ENCODE measurements at places on chromosomes 5 and 9.
A peak's percentile ranks its signal among the peaks of the same experiment; 100 is the strongest.

DNA sequence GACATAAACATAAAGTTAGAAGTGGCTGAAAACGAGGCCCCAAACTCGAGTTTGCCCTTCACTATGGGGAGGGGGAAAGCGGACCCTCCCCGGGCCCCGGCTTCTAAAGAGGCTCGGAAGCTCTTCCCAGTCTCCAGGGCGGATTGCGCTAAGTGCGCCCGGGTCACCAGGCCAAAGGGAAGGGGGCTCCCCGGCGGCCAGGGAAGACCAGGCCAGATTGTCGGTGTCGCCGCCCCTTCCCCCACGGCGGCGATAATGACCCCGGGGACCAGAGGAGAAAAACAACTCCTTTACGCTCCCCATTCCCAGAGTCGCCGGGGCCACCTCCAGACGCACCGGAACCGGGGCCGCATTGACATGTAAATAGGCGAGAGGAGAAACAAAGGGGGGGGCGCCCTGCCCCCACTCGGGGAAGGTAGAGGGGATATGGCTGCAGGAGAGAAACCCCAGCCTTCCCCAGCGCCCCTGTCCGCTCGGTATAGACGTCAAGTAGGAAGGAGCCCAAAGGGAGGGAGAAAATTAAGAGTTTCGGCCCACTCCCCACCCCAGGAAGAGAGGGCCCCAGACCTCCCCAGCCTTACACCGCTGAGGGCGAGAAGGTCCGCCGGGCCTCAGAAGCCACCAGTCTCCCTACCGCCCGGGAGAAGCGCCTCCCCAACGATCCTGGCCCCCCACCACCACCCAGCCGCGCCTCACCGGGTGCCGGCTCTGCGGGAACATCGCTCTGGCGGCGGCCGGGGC is 1.7 kb downstream of the TLE1 start:
- no peak for DNase-seq

- no peak for DNase-seq
Observed at GRCh38 chr9:127854184-127854806, at the start of gene ENG. Gene ENG (minus strand): TSS chr9:127854658. CDS start chr9:127854355, 303 bp downstream.

GRCh38 chr5:68415177-68416085 is 199.9 kb downstream of the PIK3R1 start:
- DNase-seq: no peak

DNA sequence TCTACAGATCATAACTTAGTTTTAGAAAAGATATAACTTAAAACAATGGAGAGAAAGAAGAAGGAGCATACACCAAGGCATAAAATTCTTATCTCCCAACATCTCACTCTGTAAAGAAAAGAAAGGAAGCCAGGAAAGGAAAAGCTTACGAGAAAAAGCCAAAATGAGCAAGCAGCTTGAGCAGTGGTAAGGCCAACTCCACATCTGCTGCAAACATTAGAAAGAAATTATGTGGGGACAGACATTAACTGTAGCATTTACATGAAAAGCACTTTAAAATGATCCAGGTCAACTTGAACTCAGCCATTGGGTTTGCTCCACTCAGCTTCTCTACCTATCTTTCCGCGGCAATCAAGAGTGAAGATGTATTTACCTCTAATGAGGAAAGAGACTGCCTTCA is 176.9 kb downstream of the BNC2 start:
- no peak for DNase-seq

GRCh38 chr5:178428341-178429155 is 161.6 kb downstream of the COL23A1 start:
- DNase-seq: no peak

- no peak for DNase-seq
Observed at GRCh38 chr5:33205727-33206410, 234.9 kb upstream of the TARS1 start.

DNA sequence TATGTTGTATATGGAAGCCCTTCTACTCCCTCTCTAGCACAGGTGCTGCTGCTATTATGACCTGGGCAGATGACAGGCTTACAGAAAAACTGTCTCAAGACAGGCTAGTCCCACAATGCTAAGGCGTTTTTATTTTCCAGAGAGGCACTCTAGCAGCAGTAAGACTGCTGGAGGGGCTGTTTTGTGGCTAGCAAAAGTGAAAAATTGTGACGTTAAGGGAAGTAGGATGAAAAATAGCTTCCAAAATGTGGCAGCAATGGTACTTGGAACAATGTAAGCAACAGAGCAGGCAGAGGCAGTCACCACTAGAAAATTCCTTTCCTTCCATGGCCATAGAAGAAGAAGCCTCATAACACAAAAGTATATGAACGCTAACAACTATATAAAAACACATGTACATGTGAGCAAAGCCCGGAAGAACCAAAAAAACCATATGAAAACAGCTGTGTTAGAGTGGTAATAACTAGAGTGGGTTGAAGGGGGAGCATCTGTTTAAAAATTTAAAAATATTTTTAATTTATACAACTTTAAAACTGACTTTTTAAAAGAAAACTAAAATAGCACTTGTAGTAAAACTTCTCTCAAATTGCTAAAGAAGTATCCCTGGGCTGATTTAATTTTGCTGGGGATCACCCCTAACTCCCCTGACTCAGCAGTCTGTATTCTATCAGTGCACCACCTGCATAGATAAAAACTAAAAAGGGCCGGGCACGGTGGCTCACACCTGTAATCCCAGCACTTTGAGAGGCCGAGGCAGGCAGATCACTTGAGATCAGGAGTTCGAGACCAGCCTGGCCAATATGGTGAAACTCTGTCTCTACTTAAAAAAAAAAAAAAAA is 30.6 kb downstream of the CLINT1 start:
- no peak for DNase-seq

GRCh38 chr5:125478599-125478998 is 732.2 kb upstream of the ZNF608 start:
- no peak for DNase-seq

DNA sequence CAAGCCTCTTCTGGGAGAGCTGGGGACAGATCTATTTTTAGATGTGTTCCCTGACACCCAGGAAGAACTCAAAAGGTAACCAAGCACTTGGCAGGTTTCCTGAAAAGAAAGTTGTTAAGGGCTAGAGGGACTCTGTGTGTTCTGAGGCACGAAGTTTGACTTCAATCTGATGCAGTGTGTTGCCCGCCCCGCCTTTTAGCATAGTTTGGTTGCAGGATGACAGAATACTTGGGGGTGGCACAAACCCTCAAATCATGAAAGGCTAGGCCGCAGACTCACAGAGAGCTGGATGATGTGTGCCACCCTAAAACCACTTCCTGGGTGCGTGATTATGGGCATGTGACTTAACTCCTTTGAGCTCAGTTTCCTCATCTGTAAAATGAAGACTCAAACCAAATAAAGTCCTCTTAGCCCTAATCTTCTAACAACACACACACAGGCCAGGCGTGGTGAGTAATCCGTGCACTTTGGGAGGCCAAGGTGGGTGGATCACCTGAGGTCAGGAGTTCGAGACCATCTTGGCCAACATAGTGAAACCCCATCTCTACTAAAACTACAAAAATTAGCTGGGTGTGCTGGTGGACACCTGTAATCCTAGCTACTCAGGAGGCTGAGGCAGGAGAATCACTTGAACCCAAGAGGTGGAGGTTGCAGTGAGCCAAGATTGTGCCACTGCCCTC is 12.8 kb upstream of the NDFIP1 start:
- peak; percentile 65 for DNase-seq

GRCh38 chr9:121358751-121359150 is 11.3 kb downstream of the STOM start:
- no peak for DNase-seq

- DNase-seq: no peak
Observed at GRCh38 chr9:71326360-71326759, 204.9 kb upstream of the TRPM3 start.

GRCh38 chr5:91178461-91178860 is 204.7 kb downstream of the ARRDC3 start:
- no peak for DNase-seq

- no peak for DNase-seq
Observed at GRCh38 chr5:173090639-173091038, 34.5 kb downstream of the CREBRF start.

GRCh38 chr9:11506980-11507379 is 894.2 kb upstream of the PTPRD start:
- DNase-seq: no peak

GRCh38 chr5:127695346-127695745 is 7.8 kb upstream of the CCDC192 start:
- DNase-seq: no peak

- DNase-seq: no peak
Observed at GRCh38 chr5:56147659-56148230, 85.4 kb downstream of the ANKRD55 start.

- DNase-seq: no peak
Observed at GRCh38 chr5:134328619-134329018, 38.4 kb downstream of the CDKL3 start.

- DNase-seq: no peak
Observed at GRCh38 chr5:142350021-142350420, 25.2 kb upstream of the SPRY4 start.

DNA sequence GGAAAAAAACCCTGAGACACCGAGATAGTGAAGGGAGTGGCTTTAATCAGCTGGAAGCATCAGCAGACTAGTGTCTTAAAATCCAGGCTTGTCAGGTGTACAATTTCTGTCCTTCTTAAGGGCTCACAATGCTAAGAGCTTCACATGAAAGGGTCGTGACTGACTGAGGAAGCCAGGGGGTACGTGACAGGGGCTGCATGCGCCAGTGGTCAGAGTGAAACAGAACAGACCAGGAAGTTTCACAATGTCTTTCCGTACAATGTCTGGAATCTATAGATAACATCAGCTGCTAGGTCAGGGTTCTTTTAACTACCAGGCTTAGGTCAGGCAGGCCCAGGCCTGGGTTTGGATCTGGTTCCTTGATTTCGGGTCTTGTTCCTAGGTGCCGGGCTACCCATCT is 253.0 kb downstream of the CDH10 start:
- DNase-seq: no peak

DNA sequence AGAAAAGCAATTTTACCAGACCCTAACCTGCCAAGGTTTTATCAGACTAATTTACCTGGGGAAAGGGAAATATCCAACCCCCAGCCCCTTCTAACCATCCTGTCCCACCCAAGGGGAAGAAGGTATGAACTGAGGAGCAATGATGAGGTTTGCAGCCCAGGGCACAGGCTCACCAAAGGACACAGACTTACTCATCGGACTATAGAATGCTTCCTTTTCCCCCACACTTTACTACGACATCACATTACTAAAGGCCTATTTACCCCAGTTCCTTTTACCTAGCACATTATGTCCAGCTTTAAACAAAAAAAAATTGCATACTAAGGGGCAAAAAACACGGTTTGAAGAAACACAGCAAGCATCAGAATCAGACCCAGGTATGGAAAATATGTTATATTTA is 94.1 kb upstream of the FST start:
- DNase-seq: no peak

DNA sequence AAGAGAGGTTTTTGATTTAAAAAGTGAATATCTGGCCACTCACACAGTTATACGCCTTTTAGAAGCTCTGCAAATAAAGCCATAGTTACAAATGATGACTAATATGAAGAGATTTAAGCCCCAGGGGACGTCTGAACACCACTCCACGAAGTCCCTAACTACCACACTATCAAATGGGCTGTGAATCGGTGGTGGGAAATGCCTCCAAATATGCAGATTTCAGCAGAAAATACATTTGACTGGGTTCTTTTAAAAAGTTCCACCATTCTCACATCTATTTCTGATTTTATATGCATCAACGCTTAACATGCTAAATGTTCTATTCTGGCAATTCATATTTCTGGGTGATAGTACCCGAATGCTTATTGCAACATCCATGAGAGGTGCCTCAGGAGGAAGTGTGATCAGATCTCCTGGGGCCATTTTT is 22.5 kb downstream of the TICAM2 start:
- DNase-seq: no peak

- no peak for DNase-seq
Observed at GRCh38 chr9:97697837-97698236, 697 bp upstream of the XPA start.

DNA sequence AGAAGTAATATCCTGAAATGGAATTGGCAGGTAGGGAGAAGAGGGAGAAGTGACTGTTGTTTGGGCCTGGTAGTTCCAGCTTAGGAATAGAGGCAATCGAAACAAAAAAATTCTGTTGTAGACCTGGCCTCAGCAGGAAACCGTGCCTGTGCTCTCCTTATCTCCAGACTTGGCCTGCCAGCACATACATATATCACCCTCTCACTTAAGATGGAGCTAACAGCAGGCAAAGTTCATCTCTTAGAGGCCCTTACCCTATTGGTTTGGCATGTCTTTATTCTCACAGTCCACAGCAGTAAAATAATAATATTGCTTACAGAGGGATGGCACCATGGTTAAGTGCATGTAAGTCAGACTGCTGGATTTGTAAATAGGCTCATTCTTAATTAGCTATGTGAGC is 19.6 kb upstream of the TNC start:
- DNase-seq: no peak

- no peak for DNase-seq
Observed at GRCh38 chr9:126973651-126974529, 59.3 kb downstream of the RALGPS1 start.

GRCh38 chr5:53613061-53613460 is 52.6 kb downstream of the NDUFS4 start:
- DNase-seq: no peak

GRCh38 chr5:162607879-162608278 is 540.3 kb downstream of the GABRG2 start:
- DNase-seq: no peak

GRCh38 chr9:129253803-129254381 is 75.8 kb upstream of the IER5L start:
- no peak for DNase-seq

DNA sequence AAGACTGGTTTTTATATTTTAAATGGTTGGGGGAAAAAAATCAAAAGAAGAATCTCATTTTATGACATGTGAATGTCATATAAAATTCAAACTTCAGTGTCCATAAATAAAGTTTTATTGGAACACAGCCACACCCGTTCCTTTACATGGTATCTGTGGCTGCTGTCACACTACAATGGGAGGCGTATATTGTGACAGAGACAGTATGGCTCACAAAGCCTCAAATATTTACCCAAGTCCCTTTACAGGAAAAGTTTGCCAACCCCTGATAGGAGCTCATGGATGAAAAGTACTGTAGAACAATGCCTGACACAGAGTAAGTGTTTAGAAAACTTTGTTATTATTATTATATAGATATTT is 5.2 kb upstream of the DUSP1 start:
- DNase-seq: no peak

DNA sequence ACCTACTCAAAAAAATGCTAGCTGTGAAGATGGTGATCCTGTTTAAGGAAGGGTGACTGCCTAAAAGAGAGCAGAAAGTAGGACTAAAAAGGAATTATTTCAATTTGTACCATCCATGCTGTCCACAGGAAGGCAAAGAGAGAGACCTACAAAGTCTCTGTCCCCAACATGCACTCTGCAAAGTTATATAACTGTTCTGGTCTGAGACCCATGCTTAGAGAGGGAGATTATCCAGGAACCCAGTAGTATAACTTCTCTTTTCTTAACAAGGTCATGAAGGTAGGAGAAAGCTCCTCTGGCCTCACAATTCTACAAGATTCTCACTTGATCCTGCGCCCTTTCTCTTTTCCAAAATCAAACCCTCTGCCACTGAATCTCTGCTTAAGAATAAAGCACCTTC is 25.8 kb downstream of the SLC22A4 start:
- no peak for DNase-seq

DNA sequence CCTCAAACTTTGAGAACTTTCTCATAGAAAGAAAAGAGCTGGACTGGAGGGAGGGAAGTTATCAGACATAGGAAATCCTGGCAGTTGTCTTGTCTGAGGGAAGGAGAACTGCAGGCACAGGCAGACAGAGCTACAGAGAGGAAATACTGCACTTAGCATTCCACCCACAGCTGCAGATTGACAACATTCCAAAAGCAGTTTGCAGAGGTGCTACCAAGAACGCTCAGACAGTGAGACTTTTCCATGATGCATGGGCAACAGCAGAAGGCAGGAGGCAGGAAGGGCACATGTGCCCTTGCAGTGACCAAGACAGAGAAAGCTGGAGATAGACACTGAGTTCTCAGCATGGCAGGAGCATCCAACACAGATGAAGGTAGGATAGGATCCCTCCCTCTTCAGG is 327.5 kb upstream of the ZNF462 start:
- DNase-seq: no peak
